ENCODE measurements at places on chromosomes 3 and 15. TPM values are rescaled to one million over a fixed set of nuclear protein-coding genes. Genes with fewer than 3 reads are reported as not detected.

PLSCR2 gene
- polyA plus RNA-seq, result 0.55 TPM

GRCh38 chr3:25817638-25818037 is 27.7 kb downstream of the OXSM start:
- no peak for DNase-seq

GRCh38 chr3:101744811-101745210 is 20.4 kb downstream of the CEP97 start:
- DNase-seq, result no peak

DNA sequence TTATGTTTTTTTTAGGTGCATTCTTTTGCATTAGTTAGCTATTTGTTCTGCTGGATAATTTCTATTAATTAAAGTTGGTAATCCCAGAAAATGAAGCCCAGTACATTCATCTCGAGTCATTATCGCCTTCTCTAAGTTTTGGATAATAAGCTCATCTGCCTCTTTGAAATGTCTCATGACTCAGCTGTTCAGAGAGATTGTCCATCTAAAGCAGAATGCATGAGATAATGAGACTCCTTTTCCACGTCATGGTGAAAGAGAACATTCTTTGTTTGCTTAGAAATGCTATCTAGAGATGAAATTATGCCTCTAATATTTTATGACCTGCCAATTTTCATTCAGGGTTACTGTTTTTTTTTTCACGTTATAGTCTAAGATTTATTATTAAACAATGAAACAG is 374.7 kb upstream of the GOLIM4 start:
- DNase-seq, result no peak
